ENCODE measurements at places on chromosomes 5 and 9.

DNA sequence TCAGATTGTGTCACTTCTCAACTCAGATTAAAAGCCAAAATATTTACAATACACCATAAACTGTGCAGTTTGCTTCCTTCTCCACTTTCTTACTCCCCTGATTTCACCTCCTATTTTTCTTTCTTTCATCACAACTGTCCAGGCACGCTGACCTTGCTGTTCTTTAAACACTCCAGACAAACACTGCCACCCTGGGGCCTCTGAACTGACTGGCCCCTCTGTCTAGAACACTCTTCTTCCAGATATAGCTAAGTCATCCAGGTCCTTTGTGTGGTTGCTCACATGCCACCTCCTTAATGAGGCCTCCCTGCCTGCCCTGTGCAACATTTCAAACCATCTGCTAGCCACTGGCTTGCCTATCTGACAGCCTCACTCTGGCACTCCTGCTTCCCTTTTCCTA lies 46.6 kb downstream of the ATG10 start:
- peak; percentile 50 for DNase-seq

- DNase-seq: no peak
Measured at GRCh38 chr5:9551567-9552537, 6.0 kb upstream of the SEMA5A start.

GRCh38 chr5:109365653-109366052 lies 44.1 kb downstream of the PJA2 start:
- DNase-seq: no peak

DNA sequence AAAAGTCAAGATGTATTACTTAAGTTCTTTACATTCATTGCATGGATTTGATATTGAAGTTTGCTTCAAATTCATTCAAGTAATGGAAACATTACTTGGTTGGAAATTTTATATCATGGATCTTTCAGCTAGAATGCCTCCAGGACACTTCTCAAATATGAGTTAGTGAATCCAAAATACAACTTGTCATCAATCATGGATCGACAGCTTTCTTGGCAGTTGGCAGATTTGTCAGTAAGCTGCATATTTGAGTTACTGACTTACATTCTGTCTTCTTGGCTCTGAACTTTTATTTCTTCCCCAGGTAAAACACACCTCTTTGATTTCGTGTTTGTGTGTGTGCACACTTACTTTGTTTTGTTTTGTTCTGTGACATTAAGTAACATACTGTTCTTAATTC lies 1171.1 kb downstream of the TAF11L14 start:
- no peak for DNase-seq

DNA sequence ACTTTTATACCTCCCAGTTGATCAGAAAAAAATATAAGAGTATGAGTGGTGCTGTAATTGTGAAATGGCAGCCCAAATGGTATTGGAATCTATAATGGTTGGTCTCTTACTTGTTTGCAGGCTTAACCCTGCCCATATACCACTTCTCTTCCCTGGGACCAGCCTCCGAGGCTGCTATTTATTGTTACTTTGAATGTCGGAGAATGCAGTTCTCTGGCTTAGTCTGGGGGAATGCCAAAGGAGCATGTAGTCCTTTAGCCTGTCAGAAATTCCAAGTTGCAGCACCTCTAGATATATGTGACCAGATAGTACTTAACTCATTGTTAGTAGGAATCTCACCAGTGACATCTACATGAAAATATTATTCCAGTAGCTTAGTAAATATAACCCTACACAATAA lies 47.5 kb downstream of the SLC44A1 start:
- DNase-seq: no peak

DNA sequence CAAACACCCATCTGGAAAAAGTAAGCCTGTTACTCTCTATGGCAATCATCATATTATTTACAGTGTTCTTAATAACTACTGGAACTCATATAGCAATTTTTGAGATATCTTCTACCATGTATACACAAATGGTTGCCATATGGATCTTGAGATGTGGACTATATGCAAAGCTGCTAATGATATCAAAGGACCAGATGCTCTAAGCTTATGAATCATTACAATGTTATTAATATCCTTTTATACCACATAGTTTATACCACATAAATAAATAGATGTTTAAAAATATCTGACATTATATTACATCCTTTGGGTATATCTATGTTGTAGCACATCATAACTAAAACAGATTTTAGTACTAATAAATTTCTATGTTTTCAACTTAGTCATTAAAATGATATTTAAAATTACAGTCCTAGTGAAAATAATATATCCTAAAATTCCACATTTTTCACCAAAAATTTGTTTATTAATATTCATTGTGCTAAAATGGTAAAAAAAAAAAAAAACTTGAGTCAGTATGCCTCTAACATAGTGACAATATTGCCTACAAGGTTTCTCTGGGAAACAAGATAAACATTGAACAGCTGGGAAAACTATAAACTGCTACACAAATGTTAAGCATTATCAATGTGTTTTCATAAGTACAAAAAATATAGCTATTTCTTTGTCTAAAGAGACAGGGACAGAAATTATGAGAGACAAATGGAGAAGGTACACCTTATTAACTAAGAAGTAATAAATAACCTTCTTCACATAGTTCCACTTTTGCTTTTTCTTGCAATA lies 85.5 kb downstream of the DTWD2 start:
- DNase-seq: no peak

- DNase-seq: no peak
Measured at GRCh38 chr9:131657037-131657377, 82.9 kb downstream of the RAPGEF1 start.

DNA sequence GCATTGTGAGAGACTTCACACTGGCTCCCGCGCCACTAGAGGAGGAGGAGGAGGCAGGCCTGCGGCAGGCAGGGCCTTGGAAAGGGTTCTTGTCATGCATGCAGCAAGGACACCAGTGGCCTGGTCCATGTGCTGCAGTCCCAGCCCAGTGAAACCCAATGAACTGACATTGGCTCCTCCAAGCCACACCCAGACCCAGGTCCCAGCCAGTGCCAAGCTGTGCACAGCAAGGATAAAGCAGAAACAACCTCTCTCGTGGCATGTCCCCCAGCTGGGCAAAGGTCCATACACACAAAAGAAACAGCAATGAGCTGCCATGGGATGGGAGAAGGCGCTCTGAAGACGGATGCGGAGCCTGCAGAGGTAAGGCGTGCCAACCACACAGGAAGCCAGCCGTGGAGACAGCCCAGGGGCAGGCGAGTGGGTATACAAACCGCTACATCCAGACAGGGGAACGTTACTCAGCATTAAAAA lies 89.2 kb downstream of the SEMA4D start:
- no peak for DNase-seq

DNA sequence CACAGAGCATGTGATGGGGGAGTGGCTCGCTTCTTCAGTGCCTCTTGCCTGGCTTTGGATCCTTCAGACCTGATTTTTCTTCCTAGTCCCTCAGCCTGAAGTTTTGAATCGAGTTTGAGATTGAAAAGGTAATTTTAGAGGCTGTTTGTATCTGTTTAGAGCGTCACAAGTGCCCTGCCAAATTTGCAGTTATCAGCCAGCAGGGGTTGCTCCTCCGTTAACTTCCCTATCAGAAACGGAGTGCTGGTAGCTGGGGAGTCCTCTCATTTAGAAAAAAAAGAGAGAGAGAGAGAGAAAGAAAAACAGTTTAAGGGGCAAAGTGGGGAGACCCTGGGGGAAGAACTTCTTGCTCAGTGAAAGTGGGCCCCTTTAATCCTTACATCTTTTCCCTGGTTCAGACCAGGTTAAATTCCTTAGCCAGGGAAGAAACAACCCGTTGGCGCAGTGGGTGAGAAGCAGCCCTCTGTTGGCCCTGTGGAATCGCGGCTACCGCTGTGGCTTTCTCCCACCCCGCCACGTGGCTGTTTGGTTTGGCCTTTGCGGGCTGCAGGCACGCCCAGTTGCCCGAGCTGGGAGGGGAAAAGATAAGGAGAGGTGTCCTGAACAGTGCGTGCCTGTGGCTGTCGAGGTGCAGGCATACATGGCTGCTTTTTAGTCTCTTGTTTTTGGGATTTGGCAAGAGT lies 576.7 kb upstream of the ACO1 start:
- DNase-seq: no peak

GRCh38 chr9:86452201-86452828 lies 98.1 kb upstream of the TUT7 start:
- DNase-seq: no peak

- peak; percentile 15 for DNase-seq
Measured at GRCh38 chr9:103661663-103662062, 432.4 kb upstream of the SMC2 start.

DNA sequence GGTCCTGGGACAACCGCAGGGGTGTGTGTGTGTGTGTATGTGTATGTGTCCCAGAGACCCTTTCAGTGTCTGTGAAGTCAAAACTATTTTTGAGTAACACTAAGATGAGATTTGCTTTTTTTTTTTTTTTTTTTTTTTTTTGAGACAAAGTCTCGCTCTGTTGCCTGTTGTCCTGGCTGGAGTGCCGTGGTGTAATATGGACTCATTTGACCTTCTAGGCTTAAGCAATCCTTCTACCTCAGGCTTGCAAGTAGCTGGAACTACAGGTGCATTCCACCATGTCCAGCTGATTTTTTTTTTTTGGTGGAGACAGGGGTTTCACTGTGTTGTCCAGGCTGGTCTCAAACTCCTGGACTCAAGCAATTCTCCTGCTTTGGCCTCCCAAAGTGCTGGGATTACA lies 97.4 kb upstream of the KLF9 start:
- no peak for DNase-seq

DNA sequence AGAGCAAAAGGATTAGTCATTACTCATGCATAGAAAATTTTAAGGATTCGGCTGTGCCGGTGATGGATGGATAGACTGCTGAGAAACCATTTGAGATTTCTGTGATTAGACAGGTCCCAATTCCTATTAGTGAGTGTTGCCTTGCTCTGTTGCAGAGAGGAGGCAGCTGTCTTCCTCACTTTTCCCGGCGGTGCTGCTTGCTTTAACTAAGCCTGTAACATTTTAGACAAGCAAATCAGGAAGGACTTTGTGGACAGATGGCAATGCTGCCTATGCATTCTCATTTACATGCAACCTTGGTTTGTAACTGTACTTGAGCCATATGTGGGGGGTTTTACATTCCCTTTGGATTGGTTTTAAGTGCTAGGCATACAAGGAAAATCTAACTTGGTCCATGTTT lies 1176.3 kb downstream of the CDH18 start:
- DNase-seq: no peak

DNA sequence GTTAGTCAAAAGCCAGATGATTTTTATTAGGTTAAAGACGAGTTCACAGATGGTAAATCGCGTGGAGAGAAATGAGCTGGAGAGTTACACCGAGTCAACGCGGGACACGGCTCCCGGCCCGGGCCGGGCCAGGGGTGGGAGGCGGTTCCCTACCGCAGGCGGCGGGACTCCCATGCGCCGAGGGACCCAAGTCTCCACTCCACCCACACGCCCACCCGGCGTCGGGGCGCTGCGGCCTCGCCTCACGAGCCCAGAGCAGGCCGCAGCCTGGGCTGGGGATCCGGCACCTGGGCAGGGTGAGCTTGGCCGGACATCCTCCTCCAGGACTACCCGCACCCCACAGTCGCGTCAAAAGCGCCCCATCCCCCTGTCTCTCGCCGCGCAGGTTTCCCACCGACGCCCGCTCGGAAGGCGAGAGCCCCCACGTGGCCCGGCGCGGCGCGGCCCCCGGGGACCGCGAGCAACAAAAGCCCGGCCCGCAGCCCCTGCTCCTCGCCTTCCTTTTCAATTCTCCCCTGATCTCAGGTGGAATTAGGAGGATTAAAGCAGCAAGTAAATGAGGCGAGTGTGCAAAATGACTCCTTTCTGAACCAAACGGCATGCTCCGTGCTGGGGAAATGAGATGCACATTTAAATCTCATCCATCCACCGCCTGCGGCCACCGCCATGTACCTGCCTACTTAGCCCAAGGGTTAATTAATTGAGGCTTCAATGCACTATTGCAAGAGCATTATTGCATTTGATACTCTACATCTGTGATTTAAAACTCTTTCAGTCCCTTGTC lies 196.5 kb upstream of the TBCA start:
- no peak for DNase-seq

GRCh38 chr9:4980086-4980727 lies 4.9 kb upstream of the JAK2 start:
- DNase-seq: no peak

DNA sequence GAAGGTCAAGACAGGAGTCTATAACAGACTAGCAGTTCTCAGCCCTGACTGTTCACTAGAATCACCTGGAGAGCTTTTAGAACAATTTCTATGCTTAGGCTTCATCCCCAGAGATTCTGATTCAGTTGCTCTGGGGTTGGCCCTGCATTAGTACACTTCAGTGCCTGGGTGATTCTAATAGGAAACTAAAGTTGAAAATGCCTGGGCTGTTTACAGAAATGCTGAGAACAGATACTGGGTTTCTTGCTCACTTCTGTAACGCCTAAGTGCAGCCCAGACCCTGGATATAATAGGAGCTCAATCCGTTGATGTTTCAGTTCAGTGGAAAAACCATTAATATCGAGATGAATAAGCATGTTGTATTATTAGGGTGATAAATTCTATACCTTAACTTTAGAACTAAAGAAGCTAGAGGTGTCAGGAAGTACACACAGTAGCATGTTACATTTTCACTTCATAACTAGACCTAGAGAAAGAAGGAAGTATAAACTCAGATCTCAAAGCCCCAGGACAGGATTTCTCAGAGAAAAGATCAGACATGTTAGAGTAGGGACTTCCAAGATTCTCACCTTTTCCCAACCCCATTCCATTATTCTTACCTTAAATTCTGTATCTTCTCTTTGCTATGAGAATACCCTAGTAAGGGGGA lies 20.4 kb downstream of the HAVCR2 start:
- DNase-seq: no peak

DNA sequence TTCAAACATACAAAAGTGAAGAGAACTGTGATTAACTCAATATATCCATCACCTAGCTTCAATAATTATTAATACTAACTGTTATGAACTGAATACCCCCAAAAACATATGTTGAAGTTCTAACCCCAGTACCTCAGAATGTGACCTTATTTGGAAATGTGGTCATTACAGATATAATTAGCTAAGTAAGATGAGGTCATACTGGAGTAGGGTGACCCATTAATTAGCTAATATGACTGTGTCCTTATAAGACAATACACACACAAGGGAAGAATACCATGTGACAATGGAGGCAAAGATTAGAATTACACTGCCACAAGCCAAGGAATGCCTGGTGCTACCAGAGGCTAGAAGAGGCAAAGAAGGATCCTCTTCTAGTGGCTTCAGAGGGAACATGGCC lies 7.8 kb downstream of the RRAGA start:
- no peak for DNase-seq

DNA sequence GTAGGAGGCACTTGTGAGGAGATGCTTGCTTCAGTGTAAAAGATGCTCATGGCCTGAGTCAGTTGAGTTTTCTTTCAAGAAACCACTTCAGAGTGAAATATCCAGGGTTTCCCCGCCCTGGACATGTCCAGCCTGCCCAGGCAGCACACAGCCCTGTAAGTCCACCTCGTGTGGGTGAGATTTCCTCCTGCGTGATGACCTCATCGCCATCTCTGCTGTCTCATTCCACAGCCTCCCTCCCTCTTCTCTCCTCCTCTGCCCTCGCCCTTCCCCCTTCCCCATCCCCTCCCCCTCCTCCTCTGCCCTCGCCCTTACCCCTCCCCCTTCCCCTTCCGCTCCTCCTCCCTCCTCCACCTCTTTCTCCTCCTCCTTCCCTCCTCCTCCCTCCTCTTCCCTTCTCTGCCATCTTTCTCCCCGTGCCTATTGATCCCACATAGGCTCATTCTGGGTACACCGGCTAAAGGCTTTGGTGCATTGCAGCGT lies 34.0 kb upstream of the NCS1 start:
- DNase-seq: no peak

- DNase-seq: no peak
Measured at GRCh38 chr5:170109059-170110031, 3.6 kb downstream of the FOXI1 start.

Measured in NCI-H2081 (cell line).